Bronchial epithelial cell (primary cell): ENCODE measurements at places on chromosomes 2 and 18. TPM values are rescaled to one million over a fixed set of nuclear protein-coding genes. Genes with fewer than 3 reads are reported as not detected.

CCT7 gene
- 260 and 362 TPM in 2 replicates for total RNA-seq

ZNF396 gene
- 0.79 and 2.6 TPM in 2 replicates for total RNA-seq

UPP2 gene
- total RNA-seq: not detected in 2 replicates

GRCh38 chr2:201901786-201902185, 95.4 kb downstream of the CDK15 start:
- no peak for DNase-seq

DNA sequence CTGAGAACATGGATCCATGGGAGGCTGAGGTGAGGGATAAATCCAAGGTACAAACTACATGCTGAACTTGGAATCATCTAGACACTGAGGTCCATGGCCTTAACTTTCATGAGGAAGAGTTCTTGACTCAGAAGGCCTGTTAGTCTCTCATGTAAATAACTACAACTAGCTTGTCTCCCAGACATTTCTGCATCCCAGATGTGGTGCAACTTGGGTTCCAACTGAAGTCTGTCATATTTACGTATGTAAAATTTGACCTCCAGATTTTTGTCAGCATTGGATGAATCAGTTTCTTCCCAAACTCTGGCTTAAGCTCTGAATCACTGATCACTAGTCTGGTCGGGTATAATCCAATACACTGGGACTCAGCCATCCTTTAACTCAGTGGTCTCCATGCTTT, 306.9 kb downstream of the PDE11A start:
- DNase-seq: no peak

- DNase-seq: no peak
Measured at GRCh38 chr2:1563084-1563857, 150.0 kb downstream of the TPO start.

GRCh38 chr18:76384861-76385680, 110.0 kb downstream of the ZNF516 start:
- DNase-seq: no peak
